ENCODE measurements at places on chromosomes 16 and 17. TPM values are rescaled to one million over a fixed set of nuclear protein-coding genes. Genes with fewer than 3 reads are reported as not detected.

RNF135 gene
- total RNA-seq: 10.7 TPM

SCNN1G gene
- total RNA-seq: 6.3 TPM

AGRP gene
- not detected for total RNA-seq

SCGB1C2 gene
- not detected for total RNA-seq

CCL1 gene
- total RNA-seq: not detected

GAS2L2 gene
- total RNA-seq: not detected

OR1A1 gene
- total RNA-seq: not detected

NHERF2 gene
- total RNA-seq: 160 TPM

XYLT1 gene
- total RNA-seq: not detected

DNA sequence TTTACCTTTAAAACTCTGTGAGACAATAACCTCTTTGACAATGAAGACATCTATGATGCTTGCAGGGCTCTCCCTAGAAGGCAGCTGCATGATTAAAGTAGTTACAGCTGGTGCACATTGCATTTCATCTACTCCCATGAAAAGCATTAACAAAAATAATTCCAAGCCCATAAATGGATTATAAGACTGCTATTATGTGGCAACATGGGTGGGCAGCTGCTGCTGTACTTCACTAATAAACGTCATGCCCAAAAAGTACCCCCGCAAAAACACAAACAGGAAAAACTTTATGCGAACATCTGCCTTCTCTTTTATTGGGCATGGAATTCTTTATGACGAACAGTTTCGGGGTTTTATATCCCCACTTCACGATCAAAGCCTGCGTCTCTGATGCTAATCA lies 224.9 kb downstream of the CA10 start:
- DNase-seq: no peak

- no peak for DNase-seq
These were observed 552.7 kb upstream of the PSMD7 start for GRCh38 chr16:73743665-73744496.

- no peak for DNase-seq
These were observed 288.2 kb upstream of the SALL1 start for GRCh38 chr16:51439271-51439670.

DNA sequence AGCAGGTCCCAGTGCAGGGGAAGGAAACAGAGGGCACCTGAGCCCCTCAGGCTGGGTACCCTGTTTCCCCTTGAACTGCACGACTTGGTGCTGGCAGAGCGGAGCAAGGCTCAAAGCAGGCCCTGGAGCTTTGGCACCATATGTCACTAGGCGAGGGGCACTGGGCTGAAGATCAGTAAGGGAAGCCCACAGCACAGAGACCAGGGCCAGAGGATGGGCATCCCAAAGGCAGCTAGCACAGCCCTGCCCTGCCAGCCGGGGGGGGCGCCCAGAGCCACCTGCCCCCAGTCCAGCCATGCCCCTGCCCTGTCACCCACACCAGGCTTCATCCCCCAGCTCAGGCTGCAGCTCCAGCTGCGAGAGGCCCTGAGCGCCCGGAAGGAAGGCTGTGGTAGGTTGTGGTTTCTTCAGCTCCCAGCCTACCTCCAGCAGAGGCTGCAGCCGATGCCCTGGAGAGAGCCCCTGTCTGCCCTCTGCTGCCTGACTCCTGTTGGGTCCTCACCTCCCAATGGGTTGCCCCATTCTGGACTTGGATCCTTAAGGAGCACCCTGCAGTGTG lies 10.9 kb downstream of the NHERF1 start:
- DNase-seq: no peak

- no peak for DNase-seq
These were observed 173.2 kb downstream of the CYLD start for GRCh38 chr16:50915120-50915519.

DNA sequence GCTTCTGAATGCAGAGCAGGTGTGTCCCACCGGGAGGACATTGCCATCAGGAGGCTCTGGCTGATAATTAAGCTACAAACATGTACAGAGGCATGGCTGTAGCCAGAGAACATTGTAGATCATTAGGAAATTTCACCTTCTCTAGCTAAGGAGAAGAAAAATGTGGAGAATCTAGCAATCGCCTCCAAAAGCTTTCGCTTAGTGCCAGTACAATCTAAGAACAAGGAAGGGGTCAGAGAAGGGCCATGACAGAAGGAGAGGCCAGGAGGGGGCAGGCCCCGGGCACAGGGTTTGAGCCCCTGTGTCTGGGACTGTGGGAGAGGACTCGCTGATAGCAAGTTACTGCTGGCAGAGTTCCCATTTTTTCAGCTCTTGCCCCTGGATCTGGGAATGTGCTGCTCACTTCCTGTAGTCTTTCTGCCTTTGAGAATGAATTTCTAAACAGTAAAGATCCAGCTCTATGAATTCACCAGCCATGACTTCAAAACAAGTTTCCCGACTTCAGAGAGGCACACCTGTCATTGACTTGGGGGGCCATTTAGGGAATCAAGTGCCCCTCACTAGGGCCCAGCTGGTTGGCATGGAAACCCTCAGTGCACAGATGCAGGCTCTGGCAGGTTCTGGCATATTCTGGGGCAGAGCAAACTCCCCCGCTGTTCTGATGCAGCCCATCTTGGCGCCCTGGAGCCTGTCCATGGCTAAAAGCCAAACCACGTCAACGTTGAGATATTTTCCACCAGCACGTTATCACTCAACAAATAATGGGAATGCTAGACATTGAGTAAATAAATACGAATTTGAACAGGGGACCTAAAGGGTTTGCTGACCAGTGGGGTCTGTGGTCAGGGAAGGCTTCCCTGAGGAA lies 59.5 kb upstream of the CACNG4 start:
- DNase-seq: peak; percentile 87

- no peak for DNase-seq
These were observed 522 bp upstream of the GLG1 start for GRCh38 chr16:74607310-74607961.

- no peak for DNase-seq
These were observed 414.6 kb upstream of the PSMD7 start for GRCh38 chr16:73882033-73882432.

DNA sequence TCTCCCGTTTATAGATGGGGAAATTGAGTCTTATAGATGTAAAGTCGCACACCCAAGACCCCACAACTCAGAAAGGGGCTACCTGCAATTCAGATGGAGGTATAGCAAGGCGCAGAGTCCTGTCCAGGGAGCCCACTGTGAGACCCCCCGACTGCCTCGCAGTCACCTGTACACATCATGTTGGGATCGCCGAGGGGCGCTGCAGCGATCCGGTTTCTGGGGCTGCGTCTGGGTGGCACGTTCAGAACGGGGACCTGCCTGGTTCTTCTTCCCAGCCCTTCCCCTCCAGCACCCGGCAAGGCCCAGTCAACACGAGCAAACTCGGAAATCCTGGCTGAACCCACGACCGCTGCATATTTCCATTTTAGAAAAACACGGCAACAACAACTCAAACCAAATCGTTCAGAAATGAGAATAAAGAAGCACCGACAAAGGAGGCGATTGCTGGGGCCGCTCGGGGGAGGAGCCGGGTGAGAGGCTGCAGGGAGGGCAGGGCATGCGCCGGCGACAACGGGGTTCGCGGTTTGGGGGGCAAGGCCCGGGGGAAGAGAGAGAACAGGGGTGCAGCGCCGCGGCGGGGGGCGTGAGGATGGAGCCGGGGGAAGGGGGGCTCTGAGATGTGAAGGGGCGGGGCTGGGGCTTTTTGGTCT lies 643 bp downstream of the HSDL1 start:
- DNase-seq: peak; percentile 6

- no peak for DNase-seq
These were observed 22.5 kb downstream of the KCTD19 start for GRCh38 chr16:67304020-67304419.

- no peak for DNase-seq
These were observed 32.9 kb downstream of the PGS1 start for GRCh38 chr17:78411241-78411857.

DNA sequence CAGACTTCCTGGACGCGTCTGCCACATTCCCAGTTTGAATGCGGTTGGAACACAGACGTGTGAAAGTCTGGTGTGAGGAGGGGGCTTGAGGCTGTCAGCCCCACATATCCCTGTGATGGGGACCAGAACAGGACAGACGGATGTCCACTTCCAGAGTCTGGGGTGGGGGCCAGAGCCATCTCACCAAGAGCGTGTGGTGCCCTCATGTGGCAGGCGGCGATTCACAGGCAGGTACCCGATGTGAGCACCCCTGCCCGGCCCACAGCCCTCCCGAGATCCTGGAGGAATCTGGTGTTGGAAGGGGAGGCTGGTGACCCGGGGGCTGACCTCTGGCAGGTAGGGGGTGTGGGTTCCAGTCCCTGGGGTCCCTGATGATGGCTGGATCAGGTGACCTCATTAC lies 51.5 kb downstream of the ENGASE start:
- DNase-seq: peak; percentile 33

DNA sequence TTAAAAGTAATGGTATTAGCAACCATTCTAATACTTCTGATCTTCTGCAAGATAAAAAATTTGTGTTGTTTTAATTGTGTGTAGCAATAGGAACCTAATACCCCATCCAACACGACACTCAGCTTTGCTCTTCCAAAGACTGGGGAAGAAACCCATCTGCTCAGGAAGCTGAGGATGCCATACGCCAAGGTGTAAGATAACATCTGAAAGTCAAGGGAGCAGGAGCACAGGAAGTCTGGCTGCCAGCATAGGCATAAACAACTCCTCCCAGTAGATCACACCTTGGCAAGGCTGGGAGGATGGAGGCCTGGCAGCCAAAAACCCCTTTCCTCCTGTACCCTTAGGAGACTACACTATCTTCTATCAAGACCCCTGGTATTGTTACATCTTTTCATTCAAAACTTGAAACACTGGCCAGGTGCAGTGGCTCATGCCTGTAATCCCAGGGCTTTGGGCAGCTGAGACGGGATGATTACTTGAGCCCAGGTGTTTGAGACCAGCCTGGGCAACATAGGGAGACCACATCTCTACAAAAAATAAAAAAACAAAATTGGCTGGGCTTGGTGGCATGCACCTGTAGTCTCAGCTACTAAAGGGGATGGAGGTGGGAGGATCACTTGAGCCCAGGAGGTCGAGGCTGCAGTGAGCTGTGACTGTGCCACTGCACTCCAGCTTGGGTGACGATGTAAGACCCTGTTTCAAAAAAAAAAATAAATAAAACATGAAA lies 5.7 kb upstream of the SPHK1 start:
- DNase-seq: no peak

DNA sequence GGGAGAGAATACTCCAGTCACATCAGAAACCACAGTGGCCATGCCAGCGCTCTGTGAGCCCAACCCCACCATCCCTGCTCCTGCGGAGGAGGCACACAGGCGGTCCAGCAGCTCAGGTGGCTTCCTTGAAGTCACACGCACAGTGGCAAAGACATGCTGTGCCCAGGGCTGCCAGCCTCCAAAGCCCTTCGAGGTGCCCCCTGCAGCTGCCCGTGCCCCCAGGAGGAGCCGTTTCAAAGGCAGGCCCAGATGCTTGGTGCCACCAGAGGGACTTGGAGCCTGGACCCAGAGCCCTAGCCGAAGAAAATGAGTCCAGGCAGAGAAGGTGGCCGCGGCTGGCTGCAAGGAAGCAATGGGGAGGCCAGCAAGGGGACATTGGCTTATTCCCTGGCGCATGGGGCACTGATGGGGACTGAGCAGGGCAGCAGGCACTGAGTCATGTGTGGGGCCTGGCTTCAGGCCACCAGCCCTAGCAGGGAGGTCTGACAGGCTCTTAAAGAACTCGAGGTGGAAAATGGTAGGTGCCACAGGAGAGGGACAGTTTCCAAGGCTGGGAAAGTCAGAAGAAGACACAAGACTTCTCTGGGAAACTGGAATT lies 17.2 kb upstream of the CACNG1 start:
- peak; percentile 64 for DNase-seq

DNA sequence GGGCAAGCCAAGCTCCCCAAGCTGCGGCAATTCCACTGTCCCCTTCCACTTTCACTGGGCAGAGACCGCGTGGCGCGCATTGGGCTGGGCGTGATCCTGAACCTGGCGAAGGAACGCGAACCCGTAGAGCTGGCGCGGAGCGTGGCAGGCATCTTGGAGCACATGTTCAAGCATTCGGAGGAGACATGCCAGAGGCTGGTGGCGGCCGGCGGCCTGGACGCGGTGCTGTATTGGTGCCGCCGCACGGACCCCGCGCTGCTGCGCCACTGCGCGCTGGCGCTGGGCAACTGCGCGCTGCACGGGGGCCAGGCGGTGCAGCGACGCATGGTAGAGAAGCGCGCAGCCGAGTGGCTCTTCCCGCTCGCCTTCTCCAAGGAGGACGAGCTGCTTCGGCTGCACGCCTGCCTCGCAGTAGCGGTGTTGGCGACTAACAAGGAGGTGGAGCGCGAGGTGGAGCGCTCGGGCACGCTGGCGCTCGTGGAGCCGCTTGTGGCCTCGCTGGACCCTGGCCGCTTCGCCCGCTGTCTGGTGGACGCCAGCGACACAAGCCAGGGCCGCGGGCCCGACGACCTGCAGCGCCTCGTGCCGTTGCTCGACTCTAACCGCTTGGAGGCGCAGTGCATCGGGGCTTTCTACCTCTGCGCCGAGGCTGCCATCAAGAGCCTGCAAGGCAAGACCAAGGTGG lies 9.8 kb downstream of the SARM1 start:
- no peak for DNase-seq

DNA sequence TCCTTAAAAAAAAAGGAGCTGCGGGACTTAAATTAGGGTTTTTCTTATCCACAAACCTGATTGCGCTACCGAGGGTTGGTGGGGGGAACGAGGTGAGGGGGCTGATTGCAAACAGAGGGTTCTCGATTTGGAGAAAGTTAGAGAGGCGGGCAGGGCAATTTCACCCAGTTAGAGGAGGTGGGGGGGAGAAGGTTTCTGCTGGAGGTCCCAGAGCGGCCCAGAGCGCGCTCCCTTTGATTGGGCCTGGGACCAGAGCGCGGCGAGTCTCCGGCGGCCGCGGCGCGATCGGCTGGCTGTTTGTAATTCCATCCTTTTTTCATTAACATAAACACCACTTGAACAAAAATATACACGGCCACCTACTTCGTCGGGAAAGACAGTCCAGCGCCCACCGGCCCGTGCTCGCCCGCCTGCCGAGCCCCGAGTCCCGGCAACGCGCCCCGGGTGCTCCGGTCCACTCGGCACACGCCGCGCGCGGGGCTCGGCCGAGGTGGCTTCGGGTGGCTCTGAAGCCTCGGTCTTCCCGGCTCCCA lies 13.3 kb upstream of the FOXF1 start:
- DNase-seq: no peak

DNA sequence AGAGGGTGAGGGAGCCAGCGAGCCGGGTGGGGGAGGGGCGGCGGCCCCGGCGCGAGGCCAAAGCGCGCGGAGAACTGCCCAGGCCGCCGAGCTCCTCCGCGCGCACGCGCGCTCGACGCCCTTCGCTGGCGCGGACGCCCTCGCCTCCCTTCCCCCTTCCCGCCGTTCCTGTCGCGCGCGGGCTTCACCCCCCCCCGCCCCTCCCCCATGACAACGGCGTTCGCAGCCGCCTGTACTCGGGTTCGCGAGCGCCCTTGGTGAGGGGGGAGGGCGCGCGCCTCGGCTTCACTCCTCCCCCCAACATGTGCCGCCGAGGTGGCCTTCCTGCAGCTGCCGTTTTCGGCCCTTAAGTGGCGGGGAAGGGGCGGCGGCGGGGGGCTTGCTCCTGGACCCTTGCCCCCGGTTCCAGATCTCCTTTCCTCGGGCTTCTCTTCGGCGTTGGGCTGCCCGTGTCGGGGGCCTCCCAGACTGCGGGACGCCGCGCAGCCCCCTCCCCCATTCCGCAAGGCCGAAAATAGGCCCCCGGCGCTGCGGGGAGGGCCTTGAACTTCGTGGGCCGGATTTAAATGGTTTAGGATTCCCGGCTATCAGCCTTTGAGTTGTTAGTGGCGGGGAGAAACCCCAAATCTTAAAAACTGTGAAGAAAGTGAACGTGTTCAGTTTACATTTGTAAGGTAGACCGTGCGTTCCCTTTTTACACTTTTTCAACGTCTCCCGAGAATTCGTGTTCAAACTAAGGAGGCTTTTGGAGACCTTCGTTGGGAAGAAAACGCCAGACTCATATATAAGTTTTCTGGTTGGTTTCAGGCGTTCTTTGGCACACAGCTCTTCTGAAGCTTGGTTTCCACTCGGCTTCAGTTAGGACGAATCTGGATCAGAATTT lies 653 bp downstream of the SRRM2 start:
- DNase-seq: peak; percentile 67

All from PC-3 (cell line).